ENCODE measurements at places on chromosomes 6 and 20.

- peak; percentile 60 for DNase-seq
Observed at GRCh38 chr6:33277663-33278391, 904 bp downstream of the B3GALT4 start.

- no peak for DNase-seq
Observed at GRCh38 chr6:44696099-44696498, 308.6 kb downstream of the CDC5L start.

DNA sequence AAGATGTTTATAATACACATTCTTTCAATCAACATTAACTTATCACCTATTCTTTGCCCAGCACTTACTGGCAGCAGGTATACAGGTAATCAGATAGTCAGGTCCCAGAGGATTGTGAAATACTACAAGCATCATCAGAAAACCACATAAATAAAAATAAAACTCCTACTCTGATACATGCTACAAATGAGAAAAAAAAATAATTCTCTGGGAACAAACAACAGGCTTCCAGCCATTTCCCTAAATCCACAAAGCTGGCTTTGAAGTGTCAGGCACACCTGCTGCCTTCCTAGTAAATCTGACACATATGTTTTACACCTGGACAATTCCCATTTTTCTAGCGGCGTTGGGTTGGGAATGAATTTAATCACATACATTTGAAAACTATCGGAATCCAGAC, 384.5 kb upstream of the CDH4 start:
- DNase-seq, result no peak

DNA sequence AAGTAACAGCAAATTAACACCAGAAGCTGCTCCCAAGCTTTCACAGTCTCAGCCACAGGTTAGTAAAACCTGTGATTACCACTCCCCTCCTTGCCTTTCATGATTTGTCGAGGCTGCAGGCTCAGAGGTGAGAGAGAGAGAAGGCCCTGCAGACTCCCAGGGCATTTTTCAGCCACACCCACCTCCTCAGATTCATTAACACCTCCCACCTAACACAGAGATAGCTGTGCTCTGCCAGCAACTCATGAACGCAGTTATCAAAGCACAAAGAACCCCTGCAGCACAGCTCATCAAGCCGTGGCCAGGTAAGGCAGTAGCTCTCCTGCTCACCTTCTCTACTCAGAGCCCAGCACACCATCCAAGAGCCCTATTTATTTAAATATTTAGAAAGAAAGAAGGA, 27.1 kb downstream of the F13A1 start:
- no peak for DNase-seq

GRCh38 chr6:41922154-41922553, 855 bp downstream of the BYSL start:
- no peak for DNase-seq

DNA sequence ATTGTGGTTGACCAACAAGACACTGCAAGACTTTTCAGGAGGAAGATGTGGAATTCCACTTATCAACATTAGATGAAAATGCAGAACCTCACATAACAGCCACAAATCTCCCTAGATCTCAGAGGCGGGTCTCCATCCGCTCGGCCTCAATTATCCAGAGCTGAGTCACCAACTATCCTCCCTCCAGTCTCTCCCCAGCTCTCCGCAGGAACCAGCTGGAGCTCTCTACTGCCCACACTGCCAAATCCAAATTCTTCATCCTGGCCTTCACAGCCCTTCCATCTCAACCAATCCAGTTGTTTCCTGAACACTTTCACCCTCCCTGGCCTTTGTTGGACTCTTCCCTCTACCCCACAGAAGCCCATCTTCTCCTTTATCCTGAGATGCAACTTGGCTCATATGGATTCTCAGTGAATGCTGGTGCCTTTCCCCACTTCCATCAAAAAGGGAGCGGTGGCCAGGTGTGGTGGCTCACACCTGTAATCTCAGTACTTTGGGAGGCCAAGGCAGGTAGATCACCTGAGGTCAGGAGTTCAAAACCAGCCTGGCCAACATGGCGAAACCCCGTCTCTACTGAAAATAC, 3.5 kb upstream of the TGIF2 start:
- DNase-seq, result no peak

DNA sequence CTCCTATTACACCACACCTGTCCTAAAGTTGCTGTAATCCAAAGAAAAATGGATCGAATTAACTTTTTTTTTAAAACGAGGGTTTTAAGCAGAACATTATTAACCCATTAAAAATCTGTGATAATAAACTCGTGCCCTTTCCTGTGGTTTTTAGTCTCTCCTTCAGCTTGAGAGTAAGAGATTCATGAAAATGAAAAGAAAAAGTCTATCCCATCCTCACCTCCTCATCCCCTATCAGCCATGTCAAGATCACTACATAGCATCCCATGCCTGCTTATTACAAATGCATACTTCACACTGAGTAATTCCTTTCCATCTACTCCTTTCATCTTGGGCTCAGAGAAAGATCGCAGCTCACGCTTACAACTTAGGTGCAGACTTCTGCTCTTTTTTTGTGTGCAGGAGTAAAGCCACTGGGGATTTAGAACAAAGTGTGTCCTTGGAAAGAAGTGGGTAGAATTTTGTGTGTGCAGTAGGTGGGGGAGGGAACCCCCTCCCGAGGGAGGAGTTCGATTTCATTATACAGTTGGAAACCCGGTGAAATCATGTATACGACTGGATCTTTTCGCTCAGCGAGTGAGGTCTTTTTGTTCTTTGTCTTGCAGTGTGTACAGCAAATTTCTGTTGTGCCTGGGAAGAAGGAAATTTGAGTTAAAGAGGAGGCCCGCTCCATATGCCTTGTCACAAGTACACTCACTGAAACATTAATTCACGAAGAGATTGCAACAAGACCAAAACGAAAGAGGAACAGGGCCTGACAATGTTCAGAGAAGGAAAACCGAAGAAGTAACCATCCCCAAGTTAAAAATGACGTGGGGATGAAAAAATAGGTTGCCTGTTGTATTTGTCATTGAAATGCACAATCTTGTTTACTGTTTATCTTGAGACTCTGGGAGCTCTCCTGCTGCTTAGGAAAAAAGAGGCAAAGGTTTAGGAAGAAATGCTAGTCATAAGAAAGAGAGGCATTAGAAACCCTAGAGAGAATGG, 146.5 kb upstream of the ZNF217 start:
- DNase-seq, result peak; percentile 36

- no peak for DNase-seq
Observed at GRCh38 chr6:127015858-127016257, 102.6 kb upstream of the RSPO3 start.

- peak; percentile 50 for DNase-seq
Observed at GRCh38 chr20:32537657-32538525, 47.2 kb downstream of the NOL4L start.

GRCh38 chr6:5082487-5083306, 2.4 kb upstream of the PPP1R3G start:
- no peak for DNase-seq

DNA sequence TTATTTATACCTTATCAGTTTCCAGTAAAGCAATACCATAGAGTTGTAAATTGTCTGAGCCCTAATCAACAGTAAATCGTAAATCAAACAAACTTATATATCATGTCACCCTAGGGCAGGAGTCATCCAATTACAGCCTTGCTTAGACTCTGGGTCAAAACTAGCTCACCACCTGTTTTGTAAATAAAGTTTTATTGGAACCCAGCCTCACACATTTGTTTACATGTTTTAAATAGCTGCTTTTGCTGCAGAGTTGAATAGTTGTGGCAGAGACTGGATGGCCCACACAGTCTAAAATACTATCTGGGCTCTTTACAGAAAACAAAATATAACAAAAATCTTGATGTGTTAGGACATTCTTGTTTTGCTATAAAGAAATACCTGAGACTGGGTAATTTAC, 94.4 kb downstream of the MKKS start:
- no peak for DNase-seq

GRCh38 chr6:40802481-40802880, 215.3 kb upstream of the LRFN2 start:
- no peak for DNase-seq

GRCh38 chr6:127851197-127851596, 49.7 kb downstream of the THEMIS start:
- DNase-seq, result no peak

- DNase-seq, result no peak
Observed at GRCh38 chr6:3318821-3319540, 60.2 kb downstream of the PSMG4 start.

DNA sequence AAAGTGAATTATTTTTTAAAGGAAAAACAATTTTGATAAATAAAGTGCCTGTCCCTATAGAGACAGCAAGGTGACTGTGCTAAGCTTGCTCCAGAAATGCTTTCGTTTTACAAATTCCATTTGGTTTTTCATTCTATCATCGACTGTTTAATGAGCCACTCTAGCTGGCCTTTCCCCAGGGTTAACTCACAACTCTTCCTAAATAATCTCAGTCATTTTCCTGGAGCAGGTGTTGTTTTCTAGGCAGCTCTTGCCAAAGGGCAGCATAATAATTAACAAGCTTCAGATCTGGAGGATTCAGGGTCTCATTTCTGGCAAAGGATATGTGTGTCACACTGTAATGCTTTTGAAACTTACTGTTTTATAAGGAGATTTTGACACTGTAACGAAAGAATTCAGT, 184.2 kb downstream of the KHDC1L start:
- no peak for DNase-seq

- DNase-seq, result no peak
Observed at GRCh38 chr6:148776321-148777308, 29.8 kb downstream of the UST start.

- no peak for DNase-seq
Observed at GRCh38 chr6:56860475-56860874, 94.4 kb upstream of the BEND6 start.

- no peak for DNase-seq
Observed at GRCh38 chr6:139851206-139851605, 476.8 kb upstream of the CITED2 start.

- DNase-seq, result no peak
Observed at GRCh38 chr6:128516514-128516898, 3.9 kb downstream of the PTPRK start.

- peak; percentile 24 for DNase-seq
Observed at GRCh38 chr6:146543940-146544615, 445 bp downstream of the RAB32 start.

- no peak for DNase-seq
Observed at GRCh38 chr6:89939144-89939543, 44.9 kb downstream of the GJA10 start.

- DNase-seq, result peak; percentile 25
Observed at GRCh38 chr20:47181056-47181862, 175.2 kb downstream of the ZMYND8 start.

DNA sequence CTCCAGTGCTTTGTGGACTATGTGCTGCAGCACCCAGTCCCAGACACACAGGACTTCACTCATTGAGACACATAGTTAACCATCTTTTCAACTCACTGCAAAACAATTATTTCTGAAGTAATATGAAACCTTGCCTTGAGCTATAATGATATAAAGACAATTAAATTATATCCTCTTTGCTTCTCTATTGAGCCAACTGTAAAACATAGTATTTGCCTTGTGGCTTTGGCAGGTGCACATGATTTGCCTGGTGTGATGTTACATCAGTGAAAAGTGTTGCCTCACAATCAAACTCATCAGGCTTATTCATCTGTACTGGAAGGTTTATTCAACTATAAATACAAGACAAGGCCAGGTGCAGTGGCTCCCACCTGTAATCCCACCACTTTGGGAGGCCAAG, 80.6 kb downstream of the NCOA7 start:
- no peak for DNase-seq

- no peak for DNase-seq
Observed at GRCh38 chr20:43744966-43745730, 18.3 kb upstream of the GTSF1L start.

DNA sequence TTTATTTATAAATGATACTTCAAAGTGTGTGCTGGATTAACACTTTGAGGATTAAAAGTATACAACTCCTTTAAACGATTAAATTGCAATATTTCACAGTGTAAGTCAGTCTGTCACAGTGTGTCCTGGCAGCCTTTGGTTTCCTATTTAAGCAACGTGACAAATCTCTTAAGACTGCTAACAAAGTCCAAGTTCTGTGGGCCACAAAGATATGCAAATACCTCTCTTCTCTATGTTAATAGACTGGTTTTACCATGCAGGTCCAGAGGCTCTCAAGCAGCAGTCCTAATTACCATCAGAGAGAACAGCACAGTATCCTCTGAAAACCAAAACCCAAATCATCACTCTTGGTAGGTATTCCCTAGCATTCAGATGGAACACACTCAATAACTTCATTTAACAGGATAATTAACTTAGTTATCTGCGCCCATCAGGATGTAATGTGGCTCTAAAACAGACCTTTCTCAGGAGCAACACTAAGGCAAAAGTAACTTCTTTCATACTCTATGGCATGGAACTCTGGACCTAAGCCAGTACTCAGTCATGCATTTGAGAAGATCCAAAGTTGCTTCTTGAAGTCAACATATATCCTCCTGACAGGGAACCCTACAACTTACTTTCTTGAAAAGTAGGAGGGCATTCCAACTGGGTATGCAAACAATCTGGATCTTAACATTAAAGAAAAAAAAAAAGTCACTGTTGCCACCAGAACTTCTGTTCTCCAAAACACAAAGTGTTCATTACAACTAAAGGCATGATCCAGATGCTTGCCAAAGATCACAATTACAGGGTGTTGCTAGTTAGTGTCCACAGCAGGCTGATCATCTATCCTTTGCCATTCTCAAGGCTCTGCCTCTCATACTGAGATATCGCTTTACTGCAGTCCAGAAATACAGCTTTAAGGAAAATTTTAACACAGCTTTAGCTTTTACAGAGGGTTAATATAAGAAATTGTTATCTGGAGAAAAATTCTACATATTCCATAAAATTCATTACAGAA, 53.2 kb downstream of the MAN1A1 start:
- no peak for DNase-seq

- DNase-seq, result no peak
Observed at GRCh38 chr6:124984668-124985338, 22.6 kb downstream of the RNF217 start.

GRCh38 chr6:47162793-47163192, 120.7 kb upstream of the ADGRF1 start:
- DNase-seq, result no peak

GRCh38 chr6:3334555-3334954, 75.8 kb downstream of the PSMG4 start:
- DNase-seq, result no peak

DNA sequence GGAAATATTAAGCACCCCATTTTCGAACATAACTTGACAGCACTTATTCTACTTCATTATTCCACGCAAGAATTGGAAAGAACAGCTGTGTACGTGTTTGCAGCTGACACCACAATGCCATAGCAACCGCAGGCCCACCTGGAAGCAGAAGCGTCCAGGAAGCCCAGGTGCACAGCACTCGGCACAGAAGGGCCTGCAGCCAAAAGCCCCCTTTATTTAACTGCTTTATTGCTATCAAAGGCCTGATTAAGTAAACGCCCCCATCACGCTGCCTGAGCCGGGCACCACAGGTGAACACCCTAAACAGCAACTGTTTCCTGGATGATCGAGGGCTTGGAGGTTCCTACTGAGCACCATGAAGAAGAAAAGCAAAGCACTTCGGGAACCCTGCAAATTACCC, 6.3 kb downstream of the TAF4 start:
- DNase-seq, result no peak

All from activated T-cell treated with anti-CD3 and anti-CD28 coated beads, Interleukin-2, amount 50 U/mL, for 48 hours (primary cell).